ENCODE measurements at places on chromosomes 3 and 15. TPM values are rescaled to one million over a fixed set of nuclear protein-coding genes. Genes with fewer than 3 reads are reported as not detected.
A peak's percentile ranks its signal among the peaks of the same experiment; 100 is the strongest.

DNA sequence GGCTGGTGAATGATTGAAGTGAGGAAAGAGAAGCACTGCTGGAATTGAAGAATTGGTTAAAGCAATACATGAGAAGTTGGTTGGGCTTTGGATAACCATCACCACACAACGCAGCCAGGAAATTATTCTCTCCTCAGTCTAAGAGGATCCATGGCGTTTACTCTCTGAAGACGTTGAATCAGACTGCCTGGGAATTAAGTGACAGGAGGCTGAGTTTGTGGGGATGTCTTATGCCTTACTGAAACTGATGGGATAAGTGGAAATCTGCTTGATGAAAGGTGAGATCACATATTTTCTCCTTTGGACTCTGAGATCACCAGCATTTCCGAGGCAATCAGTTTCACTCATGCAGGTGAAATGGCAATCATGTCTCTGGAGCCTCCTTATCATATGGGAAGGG is 456.1 kb upstream of the GBE1 start:
- H3K27me3 ChIP-seq = no peaks in the 10 kb centered on the region
- no peaks in the 10 kb centered on the region for H3K36me3 ChIP-seq
- DNase-seq = no peak

- DNase-seq = no peak
- H3K27ac ChIP-seq = no peak overlapping the region
- no peaks in the 10 kb centered on the region for H3K4me1 ChIP-seq
- no peaks in the 10 kb centered on the region for H3K27me3 ChIP-seq
- no peaks in the 10 kb centered on the region for H3K36me3 ChIP-seq
- no peak overlapping the region for H3K4me3 ChIP-seq
Observed at GRCh38 chr15:86526938-86527690, 447.4 kb downstream of the AGBL1 start.

DNA sequence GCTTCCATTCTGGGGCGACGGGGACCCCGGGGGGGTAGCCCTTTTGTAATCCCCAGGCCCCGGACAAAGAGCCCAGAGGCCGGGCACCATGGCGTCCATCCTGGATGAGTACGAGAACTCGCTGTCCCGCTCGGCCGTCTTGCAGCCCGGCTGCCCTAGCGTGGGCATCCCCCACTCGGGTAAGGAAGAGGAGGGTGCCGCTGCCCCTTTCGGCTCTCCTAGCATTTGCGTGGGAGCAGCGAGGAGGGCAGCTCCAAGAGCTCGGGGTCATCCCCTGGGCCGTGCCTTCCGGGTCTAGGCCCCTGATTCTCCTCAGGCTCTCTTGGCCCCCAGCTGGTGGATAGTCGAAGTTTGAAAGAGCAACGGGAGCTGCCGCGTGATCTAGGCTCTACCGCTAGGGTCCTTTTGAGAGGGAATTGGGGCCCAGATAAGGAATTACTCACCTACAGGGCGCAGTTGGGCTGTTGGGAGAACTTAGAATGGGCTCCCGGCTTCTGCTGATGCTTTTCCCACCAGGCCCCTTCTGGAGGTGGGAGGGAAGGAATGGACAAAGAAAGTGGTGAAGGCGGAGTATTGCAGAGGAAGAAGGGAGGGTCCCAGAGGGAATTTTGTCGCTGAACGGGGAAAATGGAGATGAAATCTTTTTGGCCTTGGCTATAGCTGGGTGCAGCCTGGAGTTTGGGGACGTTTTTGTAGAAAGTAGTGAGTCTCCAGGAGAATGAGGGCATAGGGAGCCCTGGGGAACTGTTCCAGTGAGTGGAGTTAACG is 615 bp downstream of the VPS18 start:
- peak overlapping the region; percentile 85 for H3K27ac ChIP-seq
- H3K27me3 ChIP-seq = no peaks in the 10 kb centered on the region
- peak; percentile 74 for DNase-seq
- H3K36me3 ChIP-seq = peaks cover 4% of the 10 kb centered on the region

DNA sequence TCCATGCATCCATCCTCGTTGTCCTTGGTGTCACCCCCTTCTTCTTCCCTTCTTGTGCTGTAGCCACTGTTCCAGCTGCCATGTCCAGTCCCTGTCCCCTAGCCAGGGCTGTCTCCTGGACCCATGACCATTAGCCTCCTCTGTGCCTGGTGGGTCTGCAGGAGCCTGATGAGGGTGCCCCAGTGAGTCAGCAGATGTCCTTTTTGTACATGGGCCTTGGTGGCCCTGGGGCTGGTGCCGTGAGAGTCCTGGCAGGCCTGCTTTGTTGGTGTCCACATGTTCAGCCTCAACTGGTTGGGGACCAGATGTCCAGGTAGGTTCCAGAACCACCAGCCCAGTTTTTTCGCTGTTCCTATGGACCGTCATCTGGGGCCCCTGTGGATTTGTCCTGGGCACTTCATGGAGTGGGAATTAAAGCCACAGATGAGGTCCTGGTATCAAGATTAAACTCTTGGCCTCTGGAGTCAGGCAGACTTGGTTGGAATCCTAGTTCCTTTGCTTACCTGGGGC is 66.1 kb downstream of the FBLN2 start:
- no peak overlapping the region for H3K4me3 ChIP-seq
- no peak for DNase-seq

PLD1 gene
- polyA plus RNA-seq = 14.7 TPM

SEMA3G gene
- 3.8 TPM for polyA plus RNA-seq

GRCh38 chr3:82163907-82164520 is 402.6 kb upstream of the GBE1 start:
- no peaks in the 10 kb centered on the region for H3K36me3 ChIP-seq
- no peak overlapping the region for H3K4me3 ChIP-seq
- H3K4me1 ChIP-seq = no peaks in the 10 kb centered on the region
- DNase-seq = no peak
- H3K27me3 ChIP-seq = no peaks in the 10 kb centered on the region

- no peak for DNase-seq
- H3K36me3 ChIP-seq = no peaks in the 10 kb centered on the region
- H3K4me3 ChIP-seq = no peak overlapping the region
- H3K4me1 ChIP-seq = no peaks in the 10 kb centered on the region
- H3K27ac ChIP-seq = peak overlapping the region; percentile 75
Observed at GRCh38 chr3:185959609-185960521, 22.1 kb upstream of the TRA2B start.

- H3K36me3 ChIP-seq = no peaks in the 10 kb centered on the region
- no peak for DNase-seq
- no peak overlapping the region for H3K4me3 ChIP-seq
- no peak overlapping the region for H3K27ac ChIP-seq
- no peaks in the 10 kb centered on the region for H3K27me3 ChIP-seq
Observed at GRCh38 chr15:33155691-33156420, 38.7 kb downstream of the FMN1 start.

DNA sequence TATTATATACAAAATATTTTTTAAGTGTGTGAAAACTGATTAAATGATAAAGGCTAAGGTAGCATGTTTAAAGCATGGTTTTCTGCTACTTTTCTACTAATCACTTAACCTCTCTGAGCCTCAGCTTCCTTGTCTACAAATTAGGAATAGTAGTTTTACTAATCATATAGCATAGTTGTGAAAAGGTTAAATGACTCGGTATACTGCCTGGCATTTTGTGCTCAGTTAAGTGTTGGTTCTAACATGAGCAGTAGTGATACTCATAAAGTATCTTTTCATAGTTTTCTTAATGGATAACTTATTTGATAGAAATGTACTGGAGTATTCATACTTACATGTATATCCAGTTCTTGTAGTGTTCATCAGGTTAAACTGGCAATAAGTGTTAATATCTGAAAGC is 13.6 kb downstream of the RASA2 start:
- H3K36me3 ChIP-seq = no peaks in the 10 kb centered on the region
- no peaks in the 10 kb centered on the region for H3K27me3 ChIP-seq
- no peak overlapping the region for H3K4me3 ChIP-seq
- no peaks in the 10 kb centered on the region for H3K4me1 ChIP-seq
- no peak for DNase-seq

CAND2 gene
- 3.3 TPM for polyA plus RNA-seq

Data from pancreas (tissue), 10 donors.